ENCODE measurements at places on chromosomes 16 and 17.

DNA sequence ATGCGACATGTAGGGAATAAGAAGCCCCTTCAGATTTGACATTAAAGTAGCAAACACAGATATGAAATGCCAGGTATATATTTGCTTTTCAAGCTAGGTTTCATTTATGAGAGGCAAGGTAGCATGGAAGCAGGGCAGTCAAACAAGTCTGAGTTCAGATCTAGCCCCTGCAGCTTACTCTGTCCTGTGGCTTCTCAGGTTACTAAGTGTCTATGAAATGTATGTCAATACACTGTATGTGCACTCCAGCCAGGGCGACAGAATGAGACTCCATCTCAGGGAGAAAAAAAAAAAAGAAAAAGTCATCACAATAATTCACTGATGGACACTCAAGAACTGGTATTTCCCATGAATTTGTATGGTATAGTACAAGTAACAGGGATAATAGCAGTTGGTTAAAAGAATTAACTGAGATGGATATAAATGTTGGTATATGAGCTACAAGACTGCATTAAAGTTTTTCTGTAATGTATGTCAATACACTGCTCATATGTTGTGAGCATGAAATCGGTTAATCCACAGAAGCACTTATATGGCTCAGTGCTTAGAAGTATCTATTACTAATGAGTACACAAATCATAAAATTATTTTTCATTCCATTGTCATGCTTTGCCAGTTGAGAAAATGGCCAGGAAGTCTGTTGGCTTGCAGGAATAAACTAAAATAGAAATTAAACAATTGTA, 2.9 kb upstream of the WSB1 start:
- no peak for DNase-seq

DNA sequence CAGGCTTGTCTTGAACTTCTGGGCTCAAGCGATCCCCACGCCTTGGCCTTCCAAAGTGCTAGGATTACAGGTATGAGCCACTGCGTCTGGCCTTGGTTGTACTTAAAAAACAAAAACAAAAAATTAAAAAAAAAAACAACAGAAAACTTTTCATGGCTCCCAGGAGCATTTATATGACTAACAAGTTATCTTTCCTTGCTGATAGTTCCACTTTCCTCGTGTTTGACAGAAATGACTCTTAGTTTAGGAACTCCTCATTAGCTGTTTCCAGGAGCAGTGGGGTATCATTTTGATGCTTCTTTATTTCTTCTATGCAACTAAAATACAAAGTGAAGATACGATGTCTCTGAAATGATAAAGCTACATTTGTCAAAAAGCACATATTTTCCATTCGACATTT, 165.4 kb downstream of the PRKCA start:
- no peak for DNase-seq

DNA sequence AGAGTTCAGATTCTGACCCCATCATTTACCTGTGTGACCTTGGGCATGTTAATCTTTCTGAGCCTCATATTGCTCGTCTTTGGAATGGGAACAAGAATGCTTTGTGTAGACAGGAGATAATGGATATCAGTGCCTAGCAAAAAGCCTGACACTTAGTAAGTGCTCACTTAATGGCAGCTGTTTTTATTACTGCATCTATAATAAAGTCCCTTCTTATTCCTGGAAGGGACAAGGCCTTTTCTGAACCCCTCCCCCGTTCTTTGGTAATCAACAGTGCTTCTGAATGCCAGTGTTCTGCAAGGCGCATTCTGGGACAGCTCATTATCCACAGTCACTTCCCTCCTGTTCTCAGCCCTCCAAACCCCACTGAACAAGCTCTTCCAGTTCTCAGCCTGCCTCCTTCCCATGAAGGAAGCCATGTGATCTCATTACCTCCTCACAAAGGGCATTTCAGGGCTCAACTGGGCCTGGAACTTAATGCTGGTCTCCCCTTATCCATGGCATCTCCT, 25.1 kb upstream of the SUPT4H1 start:
- no peak for DNase-seq

GRCh38 chr17:81518785-81519283, 6.2 kb upstream of the ACTG1 start:
- no peak for DNase-seq

GRCh38 chr16:12321311-12321842, 344.8 kb downstream of the SNX29 start:
- no peak for DNase-seq

- DNase-seq: peak; percentile 89
These were observed 29.9 kb downstream of the DYNLL2 start for GRCh38 chr17:58112970-58113631.

DNA sequence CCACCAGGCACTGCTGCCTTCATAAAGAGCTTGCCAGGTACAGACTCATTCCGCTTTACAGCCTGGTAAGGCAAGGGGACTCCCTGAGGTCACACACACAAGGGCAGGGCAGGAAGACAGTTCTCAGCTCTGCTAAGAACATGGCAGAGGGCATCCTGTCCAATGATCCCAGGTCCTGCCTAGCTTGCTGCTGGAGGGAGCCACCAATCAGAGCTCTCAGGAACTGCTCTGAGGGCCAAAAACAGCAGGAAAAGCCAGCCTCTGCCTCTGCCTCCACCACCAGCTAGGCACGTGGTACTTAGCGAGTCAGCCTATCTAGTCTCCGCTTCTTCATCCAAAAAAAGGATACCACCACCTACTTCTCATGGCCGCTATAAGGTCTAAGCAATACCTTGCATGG, 66.1 kb downstream of the GTF3C1 start:
- no peak for DNase-seq

DNA sequence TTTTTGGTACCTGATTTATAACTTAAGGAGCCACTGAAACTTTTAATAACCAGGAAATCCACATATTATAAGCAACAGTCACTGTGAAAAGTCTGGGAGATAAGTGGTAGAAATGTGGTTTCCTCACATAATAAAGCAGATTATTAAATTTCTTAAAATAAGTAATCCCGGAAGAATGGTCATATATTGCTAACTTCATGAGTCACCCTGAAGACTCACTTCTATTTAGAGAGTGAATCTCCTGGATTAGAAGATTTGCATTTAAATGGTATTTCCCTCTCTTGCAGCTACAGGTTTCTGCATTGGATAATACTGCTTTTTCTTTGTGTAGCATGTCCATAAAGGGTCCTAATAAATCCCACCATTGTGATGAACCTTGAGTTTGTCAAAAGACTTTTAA, 1286.8 kb upstream of the CDH8 start:
- DNase-seq: no peak

DNA sequence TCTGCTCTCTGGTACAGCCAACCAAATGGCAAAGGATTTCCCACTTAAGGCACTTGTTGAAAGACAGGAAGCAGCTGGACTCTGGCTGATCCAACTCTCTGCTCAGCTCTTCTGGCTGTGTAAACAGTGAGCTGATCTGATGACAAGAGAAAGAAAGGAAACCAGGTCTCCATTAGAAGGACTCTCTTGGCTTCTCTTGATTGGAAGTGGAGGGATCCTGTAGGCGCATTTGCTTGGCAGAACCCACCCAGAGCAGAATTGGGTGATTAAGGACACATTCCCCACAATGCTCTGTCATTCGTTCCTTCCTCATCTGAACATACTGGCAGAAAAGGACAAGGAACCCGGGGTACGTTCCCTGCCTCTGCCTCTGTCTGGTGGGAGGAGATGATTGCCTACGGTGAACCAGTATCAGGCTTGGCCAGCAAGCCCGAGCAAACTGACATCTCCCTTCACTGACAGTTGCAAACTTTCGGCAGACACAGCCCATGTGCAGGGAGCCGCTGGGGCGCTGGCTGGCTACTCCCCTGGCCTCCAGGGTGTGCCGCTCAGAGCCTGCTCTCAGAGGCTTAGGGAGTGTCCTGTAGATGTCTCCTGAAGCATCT, 29.1 kb downstream of the LDHD start:
- DNase-seq: no peak

GRCh38 chr17:602436-602835, 112.2 kb downstream of the VPS53 start:
- DNase-seq: no peak

DNA sequence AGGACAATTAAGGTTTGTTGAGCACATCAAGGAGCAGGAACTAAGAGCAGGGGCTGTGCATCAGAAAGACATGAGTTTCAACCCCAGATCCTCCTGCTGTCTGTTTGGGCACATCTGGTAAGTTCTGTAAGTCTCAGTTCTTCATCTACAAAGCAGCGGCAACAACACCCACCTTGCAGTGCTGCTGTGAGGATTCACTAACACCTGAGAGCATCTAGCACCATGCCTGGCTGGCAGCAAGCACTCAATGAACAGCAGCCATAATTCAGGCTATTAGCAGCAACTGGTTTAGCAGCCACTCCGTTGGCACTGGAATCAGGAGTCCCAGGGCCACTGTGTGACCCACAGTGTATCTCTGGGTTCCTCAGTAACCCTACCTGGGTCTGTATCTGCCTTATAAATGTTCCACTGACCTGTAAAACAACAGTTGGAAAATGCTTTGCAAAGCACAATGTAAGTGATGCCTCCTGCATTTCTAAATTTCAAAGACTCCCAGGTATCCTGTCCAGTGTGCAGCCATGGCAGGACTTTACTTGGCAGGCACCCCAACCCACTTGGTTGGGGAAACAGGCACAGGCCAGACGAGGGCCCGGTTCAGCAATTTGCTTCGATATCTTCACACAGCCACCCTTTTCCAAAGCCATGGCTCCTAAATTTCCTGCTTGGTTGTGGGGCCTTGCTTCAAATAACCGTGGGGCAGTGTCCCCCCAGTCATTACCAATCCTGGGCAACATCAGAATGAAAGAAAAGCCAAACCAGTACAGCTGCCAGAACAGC, 4.2 kb downstream of the ST3GAL2 start:
- DNase-seq: no peak

- no peak for DNase-seq
These were observed 131.4 kb downstream of the HS3ST2 start for GRCh38 chr16:22945361-22945760.

GRCh38 chr16:4232541-4233386, 9.1 kb downstream of the SRL start:
- no peak for DNase-seq

DNA sequence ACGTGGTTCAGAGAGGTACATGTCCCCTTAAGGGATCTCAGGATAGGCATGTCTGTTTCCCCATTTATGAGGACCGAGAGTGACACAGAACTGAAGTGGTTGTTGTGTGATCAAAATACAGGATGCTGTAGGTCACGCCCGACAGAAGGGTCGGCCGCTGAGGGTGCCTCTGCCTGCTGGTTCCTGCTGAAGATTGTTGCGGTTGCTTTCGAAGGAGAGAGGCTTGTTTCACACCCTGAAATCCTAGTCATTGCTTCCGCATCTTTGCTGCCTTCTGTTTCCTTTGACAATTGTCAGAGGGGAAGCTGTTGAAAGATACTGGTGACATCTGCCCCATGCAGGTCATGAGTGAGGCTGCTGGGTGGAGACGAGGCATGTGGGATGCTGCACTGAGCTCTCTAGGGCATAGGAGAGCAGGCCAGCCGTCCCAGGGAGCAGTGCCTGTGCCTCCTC, 3.8 kb upstream of the NAT9 start:
- peak; percentile 41 for DNase-seq

GRCh38 chr17:79977708-79978547, 57.7 kb downstream of the TBC1D16 start:
- no peak for DNase-seq

- DNase-seq: peak; percentile 97
These were observed at the start of gene AXIN1 for GRCh38 chr16:352547-353403. AXIN1 (minus strand) TSS chr16:352723; CDS start chr16:347025, 5,698 bp downstream.

GRCh38 chr16:86626966-86627365, 48.6 kb downstream of the FOXL1 start:
- DNase-seq: no peak

DNA sequence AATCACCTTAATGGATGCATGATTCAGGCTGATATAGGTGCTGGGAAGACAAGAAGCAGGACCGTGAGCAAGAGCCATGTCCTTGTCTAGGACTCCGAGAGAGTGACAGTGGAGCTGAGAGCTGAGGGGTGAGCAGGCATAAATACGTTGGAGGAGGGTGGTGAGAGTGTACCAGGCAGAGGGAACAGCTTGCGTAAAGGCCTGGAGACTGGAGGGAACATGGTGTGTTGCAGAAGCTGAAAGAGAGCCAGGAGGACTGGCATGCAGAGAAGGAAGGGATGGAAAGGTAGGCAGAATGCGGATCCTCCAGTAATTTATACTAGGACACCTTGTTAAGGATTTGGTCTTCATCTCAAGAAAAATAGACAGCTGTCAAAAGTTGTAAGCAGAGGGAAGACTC, 653.2 kb downstream of the HS3ST4 start:
- no peak for DNase-seq

DNA sequence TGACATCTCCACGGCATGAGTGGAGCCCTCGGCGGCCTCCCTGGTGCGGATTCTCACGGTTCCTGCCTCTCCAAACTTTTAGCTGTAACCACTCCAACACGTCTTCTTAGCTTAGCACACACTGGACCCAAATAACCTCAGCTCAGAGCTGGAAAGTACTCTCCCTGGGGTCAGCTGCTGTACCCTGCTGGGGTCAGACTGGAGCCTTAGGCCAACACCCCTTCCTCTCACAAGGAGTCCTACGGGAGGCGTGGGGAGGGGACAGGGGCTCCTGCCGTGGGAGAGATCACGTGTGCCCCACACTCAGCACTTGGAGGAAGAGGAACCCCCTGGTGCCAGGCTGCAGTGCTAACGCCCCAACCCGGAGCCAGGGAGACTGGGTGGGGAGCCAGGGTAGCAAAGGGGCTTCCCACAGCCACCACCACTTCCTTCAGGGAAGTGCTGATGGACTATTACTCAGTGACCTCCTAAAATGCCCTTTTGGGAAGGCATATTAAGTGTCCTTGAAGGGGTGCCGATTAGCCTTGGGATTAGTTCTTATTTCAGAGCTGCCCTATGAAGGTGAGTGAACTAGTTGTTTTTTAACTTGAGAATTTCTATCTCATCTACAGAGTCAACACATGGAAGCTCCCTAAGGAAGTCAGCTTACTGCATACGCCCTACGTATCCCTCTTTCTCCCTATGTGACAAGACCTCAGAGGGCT, 124.0 kb downstream of the HIC1 start:
- DNase-seq: no peak

- peak; percentile 59 for DNase-seq
These were observed at the start of gene UNKL for GRCh38 chr16:1414532-1415260. UNKL (minus strand) TSS chr16:1414704; CDS start chr16:1414691, 13 bp downstream.

DNA sequence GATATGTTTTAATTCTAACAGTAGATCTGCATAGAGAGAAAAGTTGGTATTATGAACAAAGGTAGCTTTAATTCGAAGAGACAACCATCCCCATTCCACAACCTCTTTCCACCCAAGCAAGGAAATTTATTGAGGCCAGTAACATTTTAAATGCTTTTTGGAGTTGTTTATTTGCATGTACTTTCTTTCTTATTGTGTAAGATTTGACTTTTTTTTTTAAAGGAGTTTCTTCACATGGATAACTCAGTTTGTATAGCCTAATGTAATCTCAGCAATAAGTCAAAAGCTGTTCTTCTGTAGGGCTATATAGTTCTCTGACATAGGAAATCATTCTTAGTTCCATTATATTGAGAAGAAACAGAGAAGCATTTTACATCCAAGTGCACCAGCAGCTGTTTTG, 163.3 kb downstream of the PRKCA start:
- DNase-seq: no peak

All from central memory CD8-positive, alpha-beta T cell (primary cell).